ENCODE measurements at places on chromosomes 16 and 17.

DNA sequence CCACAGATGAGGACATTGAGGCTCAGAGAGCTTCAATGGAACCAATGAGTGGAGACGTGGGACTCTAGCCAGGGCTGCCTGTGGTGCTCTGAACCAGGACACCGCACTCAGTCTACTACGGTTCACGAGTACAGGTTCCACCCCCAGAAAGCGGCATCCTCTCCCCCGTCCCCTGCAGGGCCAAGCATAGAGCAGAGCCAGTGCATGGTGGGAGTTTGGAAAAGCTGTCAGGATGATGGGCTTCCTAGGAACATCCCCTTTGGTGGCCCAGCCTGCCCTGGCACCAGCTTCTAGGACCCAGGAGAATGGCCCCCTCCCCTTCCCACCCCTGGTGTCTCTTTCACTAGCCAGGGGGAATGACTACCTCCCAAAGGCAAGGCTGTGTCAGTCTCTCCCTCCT lies 8.4 kb downstream of the ZNF319 start:
- no peak for DNase-seq

DNA sequence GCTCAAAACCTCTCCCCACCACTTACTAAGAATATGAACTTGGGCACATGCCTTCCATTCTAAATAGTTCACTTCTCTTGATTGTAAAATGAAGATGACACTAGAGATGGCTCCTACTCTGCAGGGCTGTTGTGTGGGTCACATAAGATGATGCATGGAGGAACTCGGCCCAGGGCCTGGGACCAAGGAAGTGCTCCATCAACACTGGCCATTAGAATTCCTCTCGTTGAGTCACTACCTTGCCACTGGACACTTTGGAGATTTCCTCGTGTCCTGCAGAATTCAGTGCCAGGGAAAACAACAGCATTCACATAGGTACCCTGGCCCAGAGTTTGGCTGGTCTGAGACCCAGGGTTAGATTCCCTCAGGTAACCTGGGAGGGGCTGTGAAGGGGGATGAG lies 18.6 kb downstream of the HNF1B start:
- no peak for DNase-seq

DNA sequence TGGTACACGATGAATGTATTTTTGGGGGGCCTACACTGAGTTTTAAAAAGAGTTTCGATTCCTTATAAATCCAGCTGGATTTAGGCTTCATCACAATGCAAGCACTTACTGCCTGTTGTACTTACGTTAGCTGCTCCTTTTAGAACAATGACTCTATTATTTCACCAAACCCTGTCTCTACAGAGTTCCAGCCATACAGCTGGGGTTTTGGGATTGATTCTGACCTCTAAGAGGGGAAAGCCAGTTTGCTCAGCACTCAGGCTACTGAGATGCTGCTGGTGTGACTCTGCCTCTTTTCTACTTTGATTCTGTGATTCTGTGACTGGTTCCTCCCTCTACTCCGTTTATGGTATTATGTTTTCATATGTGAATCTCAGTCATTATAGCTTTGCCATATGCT lies 329.7 kb downstream of the ABCC12 start:
- DNase-seq, result no peak

DNA sequence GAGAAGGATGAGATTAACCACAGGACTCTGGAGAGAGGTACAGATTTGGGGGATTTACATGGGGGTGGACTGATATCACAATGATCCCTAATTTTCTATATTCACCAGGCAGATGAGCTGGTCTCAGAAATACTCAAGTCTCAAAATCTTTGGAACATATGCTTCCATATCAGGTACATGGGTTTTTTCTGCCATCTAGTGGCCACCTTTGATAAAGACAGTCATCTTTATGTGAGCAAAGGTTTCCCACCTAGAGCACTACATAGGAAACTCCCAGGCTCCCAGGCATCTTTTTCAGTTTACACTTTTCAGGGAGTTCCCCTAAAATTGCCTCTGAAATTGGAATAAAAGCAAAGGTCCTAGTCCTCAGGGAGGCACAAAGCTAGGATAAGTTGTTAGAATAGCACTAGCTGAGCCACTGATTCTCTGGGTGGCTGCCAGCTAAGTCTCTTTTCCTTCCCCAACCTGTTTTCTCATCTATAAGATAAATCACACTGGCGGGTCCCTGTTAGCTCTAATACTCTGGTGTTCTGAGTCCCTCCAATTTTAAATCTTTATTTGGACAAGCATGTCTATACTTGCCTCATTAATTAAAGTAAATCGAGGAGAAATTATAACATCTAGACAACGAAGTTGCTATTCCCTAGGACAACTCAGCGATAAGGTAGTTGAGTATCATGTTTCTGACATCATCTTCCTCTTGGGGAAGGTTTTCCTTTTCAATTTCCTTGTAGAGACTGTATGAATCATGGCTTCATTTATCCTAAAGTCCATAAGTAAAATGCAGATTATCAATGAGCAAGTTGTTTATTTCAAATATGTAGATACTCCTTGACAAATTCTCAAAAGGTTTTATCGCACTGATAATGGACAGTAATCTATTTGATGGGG lies 19.0 kb upstream of the MON1B start:
- DNase-seq, result peak; percentile 22
